ENCODE measurements at places on chromosomes 3 and 15. TPM values are rescaled to one million over a fixed set of nuclear protein-coding genes. Genes with fewer than 3 reads are reported as not detected.
A peak's percentile ranks its signal among the peaks of the same experiment; 100 is the strongest.

The PPIB gene
- total RNA-seq: 450 TPM

DNA sequence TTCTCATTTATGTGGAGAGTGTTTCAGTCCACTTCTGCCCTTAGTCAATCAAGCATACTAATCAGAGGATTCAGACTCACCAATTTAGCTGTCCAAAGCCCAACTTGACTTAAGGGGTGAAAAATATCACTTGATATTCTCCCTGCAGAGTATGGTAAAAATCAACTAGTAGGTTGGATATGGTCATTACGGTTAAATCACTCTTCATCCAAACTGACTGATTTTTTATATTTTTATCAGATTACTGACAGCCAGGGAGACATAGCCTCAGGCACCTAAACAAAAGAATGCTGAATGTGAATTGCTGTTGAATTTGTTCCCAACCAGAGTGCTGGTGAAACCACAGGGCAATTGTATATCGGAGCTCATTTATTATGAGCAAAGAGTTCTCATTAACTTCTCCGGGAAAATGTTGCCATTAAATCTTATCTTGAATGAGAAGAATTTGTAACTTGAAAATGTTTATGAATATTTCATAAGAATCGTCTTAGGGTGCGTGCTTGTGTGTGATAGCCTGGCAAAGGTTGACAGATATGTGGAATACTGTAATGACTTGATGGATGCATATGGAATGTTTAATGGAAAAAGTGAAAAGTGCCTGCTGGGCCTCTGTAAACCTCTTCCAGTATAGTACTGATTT lies 411.2 kb downstream of the NAALADL2 start:
- DNase-seq: peak; percentile 18

DNA sequence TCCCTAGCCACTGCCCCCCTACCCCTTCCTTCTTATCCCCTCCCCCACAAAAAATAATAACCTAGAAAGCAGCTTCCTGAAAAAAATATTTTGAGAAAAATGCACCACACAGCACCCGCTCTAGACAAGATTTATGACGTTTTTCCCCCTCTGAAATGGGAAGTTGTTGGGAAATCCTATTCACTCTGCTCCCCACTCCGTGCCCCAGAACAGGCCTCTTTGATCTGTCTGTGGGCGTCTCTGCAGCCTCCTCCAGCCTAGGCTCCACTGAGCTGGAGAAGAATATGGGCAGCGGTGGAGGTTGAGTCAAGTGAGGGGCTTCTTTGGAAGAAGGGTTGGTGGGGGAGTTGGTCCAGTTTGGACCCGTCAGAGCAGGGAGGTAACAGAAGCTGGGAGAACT lies 28.5 kb upstream of the POLG start:
- DNase-seq: no peak

GRCh38 chr3:119885746-119886530 lies 104.0 kb downstream of the NR1I2 start:
- no peak for DNase-seq

DNA sequence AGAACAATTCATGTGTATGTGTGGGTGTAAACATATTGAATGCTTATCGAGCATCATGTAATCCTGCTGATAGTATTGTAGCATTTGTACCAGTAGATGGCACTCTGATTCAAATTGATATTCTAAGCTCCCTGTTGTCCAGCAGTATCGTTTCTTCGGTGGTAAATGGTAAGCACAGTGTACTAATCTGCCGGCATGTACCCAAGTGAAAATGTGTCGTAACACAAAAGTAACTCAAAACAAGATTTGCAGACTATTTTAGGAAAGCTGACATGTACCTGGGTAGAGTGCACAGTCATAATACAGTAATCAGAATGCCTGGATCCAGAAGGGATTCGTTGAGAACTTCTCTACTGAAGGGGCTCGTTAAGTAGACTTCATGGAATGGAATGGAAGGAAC lies 31.7 kb upstream of the MNS1 start:
- DNase-seq: peak; percentile 73

The MCF2L2 gene
- 3.9 TPM for total RNA-seq

DNA sequence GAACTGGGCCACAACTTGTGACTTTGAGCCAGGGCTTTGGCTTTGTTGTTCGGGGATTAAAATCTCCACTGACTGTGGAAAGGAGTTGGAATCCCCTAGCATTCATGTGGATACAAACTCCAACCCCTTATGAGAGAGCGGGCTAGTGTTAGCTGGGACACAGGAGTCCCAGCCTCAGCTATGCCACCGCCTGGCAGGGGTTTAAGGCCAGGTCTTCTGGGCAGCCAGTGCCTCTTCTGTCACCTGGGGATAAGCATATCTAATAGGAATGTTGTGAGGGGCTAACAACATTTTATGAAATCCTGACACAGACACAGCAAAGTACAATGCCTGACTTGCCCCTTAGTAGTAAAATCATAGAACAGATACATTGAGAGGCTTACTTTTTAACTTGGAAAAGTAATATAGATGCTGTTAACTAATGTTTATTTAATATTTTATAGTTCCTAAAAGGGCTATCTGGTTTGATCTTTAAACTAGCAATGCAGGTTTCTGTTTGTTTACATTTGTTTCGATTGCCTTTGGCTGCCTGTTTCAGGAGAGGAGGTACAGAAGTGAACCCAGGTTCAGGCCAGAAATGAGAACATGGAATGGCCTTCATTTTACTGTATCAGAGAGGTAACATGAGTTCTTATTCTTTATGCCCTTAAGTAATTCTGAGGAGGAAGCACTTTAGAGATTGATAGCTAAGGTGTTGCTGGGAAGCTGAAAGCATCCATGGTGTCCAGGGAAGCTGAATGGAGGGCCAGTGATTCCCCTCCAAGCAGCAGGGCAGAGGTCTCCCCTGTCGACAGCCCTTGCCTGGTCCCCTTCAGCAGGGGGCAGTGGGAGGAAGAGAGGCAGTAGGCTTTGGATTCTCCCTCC lies 8.7 kb downstream of the GPR160 start:
- peak; percentile 45 for DNase-seq

GRCh38 chr3:126021702-126022101 lies 52.7 kb downstream of the ROPN1B start:
- no peak for DNase-seq

GRCh38 chr3:160810362-160811236 lies 54.6 kb downstream of the PPM1L start:
- DNase-seq: no peak

The MESP2 gene
- total RNA-seq: 1.3 TPM

GRCh38 chr15:66071921-66072295 lies 181.6 kb downstream of the MEGF11 start:
- no peak for DNase-seq

GRCh38 chr15:68930268-68931022 lies at the start of gene SPESP1:
SPESP1 (plus strand) TSS chr15:68930525; CDS start chr15:68930654, 129 bp downstream.
- DNase-seq: no peak

The IRAK2 gene
- 4.7 TPM for total RNA-seq

The GUCA1C gene
- not detected for total RNA-seq
